GM18507 (cell line): ENCODE measurements at places on chromosomes 6 and 20.

GRCh38 chr20:11849976-11850670 lies 67.6 kb upstream of the BTBD3 start:
- DNase-seq = no peak

- no peak for DNase-seq
Measured at GRCh38 chr6:3566812-3567211, 110.0 kb upstream of the SLC22A23 start.

GRCh38 chr6:154848580-154848979 lies 115.4 kb downstream of the SCAF8 start:
- no peak for DNase-seq

- no peak for DNase-seq
Measured at GRCh38 chr6:100593522-100593921, 128.8 kb upstream of the SIM1 start.

GRCh38 chr20:17570347-17571152 lies 675 bp downstream of the DSTN start:
- DNase-seq = no peak

DNA sequence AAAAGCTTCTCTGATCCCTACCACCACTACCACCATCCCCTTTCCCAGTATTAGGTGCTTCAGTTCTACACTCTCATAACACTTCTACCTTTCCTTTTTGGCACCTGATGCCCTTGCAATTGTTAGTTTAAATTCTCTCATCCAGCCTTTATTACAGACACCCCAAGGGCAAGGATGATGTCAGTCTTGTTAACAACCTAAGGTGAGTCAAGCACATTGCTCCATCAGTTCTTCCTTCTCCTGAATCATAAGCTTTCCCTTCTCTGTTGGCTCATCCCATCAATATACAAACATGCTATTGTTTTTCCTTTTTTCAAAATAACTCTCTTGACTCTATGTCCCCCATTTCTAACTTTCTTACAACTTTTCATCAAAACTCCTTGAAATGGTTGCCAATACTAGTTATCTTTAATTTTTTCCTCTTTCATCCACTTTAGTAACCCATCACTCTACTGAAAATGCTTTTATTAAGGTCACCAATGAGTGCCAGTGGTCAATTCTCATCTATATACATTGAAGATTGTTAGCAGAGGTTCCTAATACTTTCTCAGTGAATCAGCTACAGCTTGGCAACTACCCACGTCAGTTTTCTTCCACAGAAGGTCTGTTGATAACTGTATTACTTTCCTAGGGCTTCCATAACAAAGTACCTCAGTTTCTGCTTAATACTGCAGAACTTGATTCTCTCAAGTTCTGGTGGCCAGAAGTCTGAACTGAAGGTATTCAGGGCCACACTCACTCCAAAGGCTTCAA lies 97.1 kb upstream of the FLRT3 start:
- no peak for DNase-seq

DNA sequence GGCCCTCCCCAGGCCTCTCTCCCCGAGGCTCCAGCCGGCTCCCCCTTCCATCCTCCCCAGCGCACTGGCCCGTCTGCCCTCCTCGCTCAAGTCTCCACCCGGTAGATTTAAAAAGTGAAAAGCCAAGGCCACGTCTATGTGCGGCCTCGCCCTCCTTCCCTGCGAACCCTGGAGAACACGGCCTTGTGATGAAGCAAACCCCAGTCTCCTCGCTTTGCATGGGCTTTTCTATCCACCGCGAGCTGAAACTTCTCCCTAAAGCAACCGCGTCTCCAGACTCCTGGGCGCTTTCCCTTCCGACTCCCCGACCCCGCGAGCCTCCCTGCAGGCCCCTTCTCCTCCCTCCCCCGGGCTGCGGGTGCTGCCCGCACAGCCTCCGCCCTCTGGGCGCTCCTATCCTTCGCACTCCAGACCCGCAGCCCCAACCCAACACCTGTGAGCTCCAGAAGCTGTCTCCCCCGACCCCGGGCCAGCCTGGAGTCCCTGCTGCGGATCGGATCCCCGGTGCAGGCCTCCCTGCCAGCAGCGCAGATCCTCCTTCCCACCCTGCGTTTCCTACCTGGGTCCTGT lies 265.2 kb upstream of the QKI start:
- no peak for DNase-seq

GRCh38 chr6:41353333-41353732 lies 17.9 kb downstream of the NCR2 start:
- DNase-seq = no peak

- DNase-seq = no peak
Measured at GRCh38 chr6:155328074-155328538, 13.8 kb upstream of the TFB1M start.

DNA sequence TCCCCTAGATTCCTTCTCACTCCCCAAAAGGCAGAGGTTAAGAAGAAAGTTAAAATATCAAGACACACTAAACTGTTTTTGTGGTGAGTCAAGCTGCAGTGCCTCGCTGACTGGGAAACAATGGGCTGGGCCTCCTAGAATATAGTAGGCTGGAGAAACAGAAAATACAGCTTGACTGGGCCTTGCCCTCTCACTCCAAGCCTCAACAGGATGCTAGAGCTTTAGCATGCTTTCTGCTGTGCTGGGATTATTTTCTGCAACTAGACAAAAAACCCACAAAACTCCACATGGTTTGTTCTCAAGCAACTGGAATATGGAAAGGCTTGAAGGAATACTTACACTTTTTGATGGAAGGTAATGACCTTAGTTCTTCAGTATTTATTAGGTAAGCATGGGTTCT lies 27.9 kb downstream of the FOXO3 start:
- no peak for DNase-seq

DNA sequence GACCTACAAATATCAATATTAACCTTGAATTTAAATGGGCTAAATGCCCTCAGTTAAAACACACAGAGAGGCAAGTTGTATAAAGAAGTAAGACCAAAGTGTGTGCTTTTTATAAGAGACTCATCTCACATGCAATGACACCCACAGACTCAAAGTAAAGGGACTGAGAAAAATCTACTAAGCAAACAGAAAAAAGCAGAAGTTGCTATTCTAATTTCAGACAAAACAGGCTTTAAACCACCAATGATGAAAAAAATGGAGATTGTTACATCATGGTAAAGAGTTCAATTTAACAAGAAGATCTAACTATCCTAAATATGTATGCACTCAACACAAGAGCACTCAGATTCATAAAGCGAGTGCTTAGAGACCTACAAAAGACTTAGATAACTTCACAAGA lies 741.9 kb upstream of the MARCKS start:
- no peak for DNase-seq

DNA sequence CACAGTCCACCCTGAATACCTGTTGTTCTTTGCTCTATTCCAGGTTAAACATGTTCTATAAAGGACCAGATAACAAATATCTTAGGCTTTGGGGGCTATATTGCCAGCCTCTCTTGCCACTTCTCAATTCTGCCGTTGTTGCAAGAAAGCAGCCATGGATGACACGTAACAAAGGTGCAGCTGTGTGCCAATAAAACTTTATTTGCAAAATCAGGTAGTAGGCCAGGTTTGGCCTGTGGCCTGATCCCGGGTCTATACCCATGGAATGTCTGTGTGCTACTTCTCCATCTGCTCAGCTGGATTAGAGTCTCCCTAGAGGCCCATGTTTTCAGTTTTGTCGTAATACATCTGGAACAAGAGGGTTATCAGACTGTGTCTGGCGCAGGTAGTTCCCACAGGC lies 175.3 kb upstream of the KCNG1 start:
- DNase-seq = no peak

DNA sequence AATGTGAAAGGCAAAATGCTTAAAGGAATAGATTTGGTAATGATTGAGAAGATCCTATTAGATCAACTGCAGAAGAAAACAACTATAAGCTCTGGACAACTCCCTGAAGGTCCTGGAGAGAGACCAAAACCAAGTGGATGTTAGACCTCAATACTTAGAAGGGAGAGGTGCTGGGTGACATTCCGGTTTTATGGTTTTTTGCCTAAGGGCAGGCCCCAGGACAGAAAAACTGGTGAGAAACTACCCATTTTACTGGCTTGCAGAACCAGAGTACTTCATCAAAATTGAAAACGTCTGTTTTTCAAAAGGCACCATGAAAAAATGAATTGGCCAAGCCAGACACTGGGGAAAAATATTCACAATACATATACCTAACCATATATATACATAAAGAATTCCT lies 26.3 kb downstream of the SAMHD1 start:
- no peak for DNase-seq

- no peak for DNase-seq
Measured at GRCh38 chr6:54846857-54847674, 495 bp downstream of the FAM83B start.

DNA sequence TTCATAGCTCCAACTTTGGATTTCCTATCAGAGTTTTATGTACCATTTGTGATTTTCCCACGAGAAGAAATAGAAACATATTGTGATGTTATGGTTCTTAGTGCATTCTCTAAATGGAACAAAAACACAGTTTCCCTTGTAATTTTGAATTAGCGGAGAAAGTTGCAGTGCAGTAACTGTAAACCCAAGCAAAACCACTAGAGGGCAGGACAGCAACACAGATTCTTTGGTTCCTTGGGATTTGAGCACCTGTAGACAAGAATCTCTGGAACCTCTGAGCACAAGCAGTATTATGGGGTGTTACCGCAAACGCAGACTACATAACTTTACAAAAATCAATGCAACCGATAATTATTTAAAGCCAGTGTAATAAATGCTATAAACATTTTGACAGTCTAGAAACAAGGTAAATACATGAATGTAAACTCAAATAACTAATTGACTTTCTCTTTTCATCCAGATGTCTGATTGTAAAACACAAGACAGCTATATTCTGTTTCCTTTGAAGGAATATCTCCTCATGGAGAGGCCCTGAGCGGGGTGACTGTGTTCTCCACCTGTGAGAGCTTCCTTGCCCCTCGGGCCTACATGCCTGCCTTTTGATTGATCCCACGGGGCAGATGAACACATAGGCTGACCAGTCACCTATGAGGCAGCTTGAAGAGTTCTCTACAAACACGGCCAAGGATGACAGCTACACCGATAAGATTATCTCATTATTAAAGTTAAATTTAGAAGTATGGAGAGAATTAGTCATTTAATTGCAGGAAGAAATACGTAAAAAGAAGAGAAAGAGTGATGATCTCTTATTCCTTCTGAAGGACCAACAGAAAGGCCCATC lies 67.5 kb upstream of the COL21A1 start:
- no peak for DNase-seq

DNA sequence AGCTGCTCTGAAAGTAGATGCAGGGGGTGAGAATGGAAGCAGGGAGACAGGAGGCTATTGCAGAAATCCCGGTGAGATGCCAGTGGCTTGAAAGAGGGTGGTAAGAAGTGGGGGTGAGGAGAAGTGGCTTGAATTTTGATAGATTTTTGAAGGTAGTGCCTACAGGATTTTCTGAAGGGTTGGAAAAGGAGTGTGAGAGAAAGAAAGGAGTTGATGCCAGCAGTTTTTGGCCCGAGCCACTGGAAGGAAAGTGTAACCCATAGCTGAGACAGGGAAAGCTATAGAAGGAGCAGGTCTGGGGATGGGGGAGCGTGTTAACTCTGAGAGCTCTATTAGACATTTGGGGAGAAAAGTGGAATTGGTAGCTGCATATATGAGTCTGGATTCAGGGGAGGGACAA lies 9.7 kb downstream of the ARMC12 start:
- DNase-seq = no peak

GRCh38 chr6:108452711-108453195 lies 108.0 kb upstream of the FOXO3 start:
- no peak for DNase-seq

DNA sequence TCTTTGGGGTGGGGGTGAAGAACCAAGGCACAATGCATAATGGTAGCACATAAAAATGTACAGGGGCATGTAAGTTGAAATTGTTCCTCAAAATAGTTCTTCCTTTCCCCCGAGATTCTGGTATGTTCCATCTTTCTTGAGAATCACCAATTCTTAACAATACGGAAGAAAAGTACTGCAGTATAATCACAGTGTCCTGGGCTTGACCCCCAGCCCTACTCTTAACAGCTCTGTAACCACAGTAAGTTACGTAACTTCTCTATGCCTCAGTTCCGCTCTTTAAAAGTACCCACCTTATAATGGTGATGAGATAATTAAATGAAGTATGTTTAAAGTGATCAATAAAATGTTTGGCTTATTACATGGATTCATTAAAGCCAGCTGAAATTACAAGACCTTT lies 104.5 kb downstream of the SMLR1 start:
- no peak for DNase-seq

DNA sequence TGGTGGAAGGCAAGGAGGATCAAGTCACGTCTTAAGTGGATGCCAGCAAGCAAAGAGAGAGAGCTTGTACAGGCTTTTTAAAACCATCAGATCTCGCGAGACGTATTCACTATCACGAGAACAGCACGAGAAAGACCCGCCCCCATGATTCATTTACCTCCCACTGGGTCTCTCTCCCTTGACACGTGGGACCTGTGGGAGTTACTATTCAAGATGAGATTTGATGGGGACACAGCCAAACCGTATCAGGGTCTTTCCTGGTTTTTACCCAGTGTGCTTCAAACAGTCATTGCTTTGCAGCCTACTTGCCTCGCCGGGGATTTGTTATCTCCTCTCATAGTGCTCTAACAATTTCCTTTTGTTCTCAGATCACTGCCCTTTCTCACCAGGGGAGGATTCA lies 108.2 kb downstream of the UST start:
- no peak for DNase-seq

- DNase-seq = no peak
Measured at GRCh38 chr6:81093051-81093450, 659.4 kb downstream of the TENT5A start.

DNA sequence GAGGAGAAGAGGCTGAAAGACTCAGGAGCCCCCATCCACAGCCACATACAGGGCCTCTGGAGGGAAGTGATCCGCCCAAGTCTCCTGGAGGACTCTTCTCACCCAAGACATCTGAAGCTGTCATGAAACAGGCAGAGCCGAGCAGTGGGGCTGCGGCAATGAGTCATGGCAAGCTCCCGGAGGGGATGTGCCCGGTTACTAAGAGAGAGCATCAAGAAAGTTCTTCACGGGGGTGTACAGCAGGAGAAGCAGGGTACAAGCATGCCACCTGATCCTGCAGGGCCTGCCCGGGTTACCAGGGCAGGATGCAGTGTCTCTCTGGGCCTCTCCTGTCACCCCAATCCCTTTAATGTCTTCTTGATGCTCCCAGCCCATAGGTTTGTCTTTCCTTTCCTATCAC lies 21.1 kb downstream of the TRIM26 start:
- no peak for DNase-seq

GRCh38 chr20:37394543-37395409 lies 48.8 kb downstream of the SRC start:
- DNase-seq = no peak

- DNase-seq = no peak
Measured at GRCh38 chr6:111958534-111958933, 85.3 kb upstream of the FYN start.

GRCh38 chr6:15907914-15908518 lies 220.9 kb upstream of the MYLIP start:
- no peak for DNase-seq
